NCI-H146 (cell line): ENCODE measurements at places on chromosomes 13 and 19.

- DNase-seq: peak; percentile 100
Observed at GRCh38 chr19:13610039-13610691, 103.9 kb upstream of the CACNA1A start.

- no peak for DNase-seq
Observed at GRCh38 chr13:40494946-40495620, 171.4 kb downstream of the FOXO1 start.

GRCh38 chr19:738509-739128, 12.3 kb upstream of the MISP start:
- no peak for DNase-seq

- no peak for DNase-seq
Observed at GRCh38 chr13:74929436-74929835, 552.5 kb downstream of the TBC1D4 start.

DNA sequence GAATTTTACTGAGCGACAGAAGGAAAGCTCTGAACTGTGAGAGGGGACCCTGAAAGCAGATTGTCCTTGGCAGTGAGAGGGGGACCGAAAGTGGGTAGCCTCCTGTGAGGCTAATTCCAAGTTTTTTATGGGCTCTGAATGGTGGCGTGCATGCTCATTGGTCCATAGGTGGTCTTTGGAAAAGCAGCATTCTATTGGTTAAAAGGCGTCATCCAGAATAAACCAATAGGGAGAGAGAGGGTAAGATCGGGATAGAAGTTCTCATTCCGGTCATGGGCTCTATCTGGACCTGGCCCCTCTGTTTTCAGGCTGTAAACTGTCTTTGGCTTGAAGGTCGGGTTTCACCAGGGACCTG, 539.8 kb upstream of the PCDH9 start:
- peak; percentile 79 for DNase-seq

- no peak for DNase-seq
Observed at GRCh38 chr13:40502236-40502635, 164.2 kb downstream of the FOXO1 start.

DNA sequence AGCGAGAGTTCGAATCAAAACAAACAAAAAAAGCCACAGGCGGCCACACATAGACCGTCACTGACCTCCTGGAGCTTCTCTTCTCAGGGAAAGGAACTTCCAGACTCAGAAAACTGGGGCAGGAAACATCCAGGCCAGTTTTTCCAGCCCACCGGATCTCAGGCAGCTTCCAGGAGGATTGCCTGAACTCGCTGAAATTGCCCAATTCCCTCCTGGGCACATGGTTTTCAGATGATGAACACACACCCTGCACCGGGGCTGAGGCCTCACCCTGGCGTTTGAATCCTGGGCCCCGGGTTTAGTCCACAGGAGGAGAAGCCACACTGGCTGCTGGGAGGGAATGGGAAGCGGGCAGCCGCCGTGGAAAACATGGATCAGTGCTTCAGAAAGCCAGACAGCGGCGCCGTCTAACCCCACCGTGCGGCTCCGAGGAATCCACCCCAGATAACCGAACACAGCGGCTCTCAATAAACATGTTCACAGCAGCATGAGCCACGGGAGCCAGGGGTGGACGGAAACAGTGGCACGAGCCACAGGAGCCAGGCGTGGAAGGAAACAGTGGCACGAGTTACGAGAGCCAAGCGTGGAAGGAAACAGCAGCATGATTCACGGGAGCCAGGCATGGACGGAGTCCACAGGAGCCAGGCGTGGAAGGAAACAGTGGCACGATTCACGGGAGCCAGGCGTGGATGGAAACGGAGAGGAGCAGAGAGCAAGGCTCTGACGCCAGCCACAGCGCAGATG, 18.2 kb upstream of the PTBP1 start:
- DNase-seq: peak; percentile 37

- peak; percentile 48 for DNase-seq
Observed at GRCh38 chr19:45716359-45717130, 14.2 kb downstream of the FBXO46 start.

GRCh38 chr19:8610041-8610935, at the start of gene ADAMTS10:
TSS of gene ADAMTS10 (minus strand) at chr19:8610715. CDS start at chr19:8605710, 5,005 bp downstream.
- no peak for DNase-seq

DNA sequence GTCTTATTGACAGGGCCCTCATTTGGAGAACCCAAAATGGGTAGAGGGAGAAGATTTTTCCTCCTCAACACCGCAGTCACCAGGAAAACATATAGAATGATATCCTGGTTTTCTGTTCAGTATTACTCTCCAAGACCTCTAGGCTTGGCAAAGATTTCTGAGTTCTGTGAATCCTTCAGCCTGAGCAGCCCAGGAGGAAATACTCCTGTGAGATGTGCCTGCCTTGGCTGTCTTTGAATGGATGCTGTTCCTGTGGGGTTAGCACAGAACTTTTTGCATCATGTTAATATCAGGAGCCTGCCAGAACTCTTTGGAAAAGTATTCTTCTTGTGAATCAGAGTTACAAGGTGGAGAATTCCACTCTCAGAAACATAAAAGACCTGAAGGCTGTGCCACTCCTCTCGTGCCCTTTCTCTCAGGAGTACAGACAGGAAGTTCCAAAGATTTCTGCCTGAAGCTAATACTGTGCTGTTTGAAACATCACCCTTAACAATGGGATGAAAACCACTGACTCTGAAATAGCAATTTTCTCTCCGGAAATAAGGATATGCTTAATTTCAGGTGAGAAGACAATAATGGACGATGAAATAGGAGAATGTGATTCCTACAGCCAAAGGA, 520.1 kb upstream of the NBEA start:
- DNase-seq: no peak

DNA sequence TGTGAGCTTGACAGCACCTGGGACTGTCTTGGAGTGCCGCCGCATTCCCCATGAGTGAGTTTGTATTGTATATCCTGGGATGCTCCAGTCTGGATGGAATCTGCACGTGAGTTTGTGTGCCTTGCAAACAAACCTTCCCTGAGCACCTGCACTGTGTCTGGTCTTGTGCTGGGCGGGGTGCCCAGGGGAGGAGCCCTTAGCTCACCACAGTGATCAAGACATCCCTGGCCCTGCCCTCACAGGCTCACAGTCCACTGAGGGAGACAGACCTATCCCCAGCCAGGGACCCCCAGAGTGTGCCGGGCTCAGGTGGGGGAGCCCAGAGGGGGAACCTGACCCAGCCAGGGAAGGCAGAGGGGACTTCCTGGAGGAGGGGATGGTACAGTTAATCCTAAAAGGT, 1.7 kb upstream of the BCAM start:
- DNase-seq: peak; percentile 96

- no peak for DNase-seq
Observed at GRCh38 chr19:55088021-55088451, 12.4 kb downstream of the EPS8L1 start.

- DNase-seq: no peak
Observed at GRCh38 chr13:103952183-103952582, 886.0 kb upstream of the SLC10A2 start.

DNA sequence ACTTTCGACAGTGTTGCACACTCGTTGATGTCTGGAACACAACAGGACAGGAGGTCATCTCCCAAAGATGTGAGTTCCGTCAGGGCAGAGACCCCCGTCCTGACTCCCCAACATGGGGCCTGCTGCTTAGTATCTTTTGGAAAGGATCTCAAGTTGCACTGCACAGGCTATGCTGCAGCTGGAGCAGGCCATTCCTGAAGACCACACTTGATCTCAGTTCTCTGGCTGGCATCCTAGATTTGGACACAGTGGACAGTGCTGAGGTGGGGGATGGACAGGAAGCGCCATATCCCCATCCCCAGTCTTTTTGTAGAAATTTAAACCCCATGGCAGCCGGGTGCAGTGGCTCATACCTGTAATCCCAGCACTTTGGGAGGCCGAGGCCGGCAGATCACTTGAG, 5.9 kb downstream of the ADGRE2 start:
- no peak for DNase-seq

DNA sequence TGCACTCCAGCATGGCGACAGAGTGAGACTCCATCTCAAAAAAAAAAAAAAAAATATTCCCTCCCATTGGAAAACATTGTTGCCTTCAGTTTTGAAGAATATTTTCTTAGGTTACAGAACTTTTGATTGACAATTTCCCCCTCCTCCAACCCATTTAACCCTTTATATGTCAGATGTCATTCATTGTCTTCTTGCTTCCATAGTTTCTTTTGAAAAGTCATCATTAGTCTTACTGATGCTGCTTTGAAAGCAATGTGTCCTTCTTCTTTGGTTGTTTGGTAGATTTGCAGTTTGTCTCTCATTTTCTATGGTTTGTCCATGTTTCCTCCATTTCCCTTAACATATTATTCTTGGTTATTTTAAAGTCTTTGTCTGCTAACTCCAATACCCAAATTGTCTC, 25.4 kb downstream of the ZNF558 start:
- no peak for DNase-seq

DNA sequence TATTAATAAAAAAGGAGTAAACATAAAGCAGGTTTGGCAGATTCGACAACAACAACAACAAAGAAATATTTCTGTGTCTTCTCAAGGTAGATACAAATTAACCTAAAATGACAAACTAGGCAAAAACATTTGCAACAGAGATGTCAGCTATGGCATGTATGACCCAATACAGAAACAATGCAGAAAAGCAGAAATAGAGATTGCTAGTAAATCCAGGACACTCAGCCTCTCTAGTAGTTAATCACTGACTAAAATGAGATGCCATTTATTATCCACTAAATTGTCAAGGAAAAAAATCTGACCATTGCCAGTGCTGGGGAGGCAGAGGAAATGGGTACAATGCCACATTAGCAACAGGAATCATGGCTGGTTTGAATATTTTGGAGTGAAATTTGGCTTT, 250.5 kb downstream of the TEX29 start:
- DNase-seq: no peak

GRCh38 chr13:21747456-21747855, 76.6 kb downstream of the FGF9 start:
- DNase-seq: no peak

DNA sequence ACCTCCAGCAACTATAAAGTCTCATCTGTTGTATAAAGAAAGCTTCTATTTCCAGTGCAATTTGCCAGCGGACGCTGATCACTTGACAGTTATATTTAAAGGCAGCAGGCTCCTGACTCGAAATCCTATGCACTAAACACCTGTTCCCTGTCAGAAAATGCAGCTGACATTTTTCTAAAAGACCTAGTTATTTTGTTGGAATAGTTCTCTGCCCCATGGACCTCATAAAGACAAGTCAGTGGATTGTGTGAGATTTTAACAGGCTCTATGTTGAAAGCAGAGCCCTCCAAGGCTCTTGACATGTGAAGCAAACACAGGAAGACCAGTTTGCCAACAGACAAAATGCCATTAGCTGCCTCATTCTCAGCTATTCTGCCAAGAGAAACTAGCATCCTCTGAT, 304.7 kb upstream of the KLF12 start:
- DNase-seq: no peak

GRCh38 chr19:9885077-9885552, 50.0 kb downstream of the PIN1 start:
- no peak for DNase-seq

DNA sequence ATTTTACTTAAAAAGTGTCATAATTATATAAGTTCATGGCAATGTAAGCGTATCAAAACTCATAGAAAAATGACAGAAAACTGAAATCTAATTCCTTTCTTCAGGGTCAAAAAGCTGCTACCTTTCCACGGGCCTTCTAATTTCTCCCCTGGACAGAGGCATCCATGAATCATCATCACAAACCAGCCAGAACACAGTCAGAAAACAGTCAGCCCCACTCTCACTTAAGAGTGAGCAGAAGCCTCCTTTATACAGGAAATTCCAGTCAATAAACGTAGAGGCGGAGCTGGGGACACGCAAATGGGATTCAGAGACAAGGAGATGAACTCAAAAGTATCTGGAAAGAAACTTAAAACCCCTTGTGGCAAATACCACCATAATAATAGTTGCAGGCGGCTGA, 54.2 kb upstream of the ABCC4 start:
- DNase-seq: no peak

- DNase-seq: no peak
Observed at GRCh38 chr13:97407540-97407939, 26.4 kb upstream of the RAP2A start.

DNA sequence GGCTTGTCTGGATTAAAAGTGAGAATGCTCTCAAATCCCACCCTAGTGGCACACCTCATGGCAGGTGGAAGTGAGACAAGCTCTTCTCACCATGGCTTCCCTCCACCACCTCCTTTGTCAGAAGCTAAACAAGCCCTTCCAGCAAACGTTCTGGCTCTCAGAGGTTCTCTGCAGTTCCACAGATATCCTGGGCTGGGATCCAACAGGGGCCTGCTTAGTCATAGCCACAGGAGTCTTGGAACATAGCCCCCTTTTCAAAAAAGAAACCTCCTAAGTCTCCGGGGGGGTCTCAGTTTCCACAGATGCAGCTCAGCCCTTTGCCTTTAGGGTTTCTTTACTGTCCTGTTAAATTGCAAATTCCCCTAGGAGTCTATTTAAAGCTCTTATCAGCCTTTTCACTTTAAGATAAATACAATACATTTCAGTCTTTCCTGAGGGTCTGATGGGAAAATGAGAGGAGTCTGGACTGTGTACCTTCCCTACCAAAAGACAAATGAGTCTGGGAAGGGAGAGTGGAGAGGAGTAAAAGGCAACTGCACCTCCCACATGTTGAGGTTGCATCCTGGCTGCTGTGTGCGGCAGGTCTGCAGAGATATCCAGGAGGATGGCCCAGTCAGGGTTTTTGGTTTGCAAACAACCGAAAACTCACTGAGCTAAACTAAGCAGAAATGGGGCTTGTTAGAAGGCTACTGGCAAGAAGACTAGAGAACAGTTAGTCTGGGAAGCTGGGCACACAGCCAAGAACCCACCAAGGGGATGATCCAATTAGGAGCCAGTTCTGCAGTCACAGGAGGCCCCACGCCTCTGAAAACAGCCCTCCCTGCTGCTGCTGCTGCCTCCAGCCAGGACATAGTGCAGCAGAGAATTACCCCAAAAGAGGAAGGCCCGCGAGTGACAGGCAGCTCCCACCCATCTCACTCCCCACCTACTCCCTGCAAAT, 41.4 kb upstream of the SERP2 start:
- DNase-seq: peak; percentile 46

DNA sequence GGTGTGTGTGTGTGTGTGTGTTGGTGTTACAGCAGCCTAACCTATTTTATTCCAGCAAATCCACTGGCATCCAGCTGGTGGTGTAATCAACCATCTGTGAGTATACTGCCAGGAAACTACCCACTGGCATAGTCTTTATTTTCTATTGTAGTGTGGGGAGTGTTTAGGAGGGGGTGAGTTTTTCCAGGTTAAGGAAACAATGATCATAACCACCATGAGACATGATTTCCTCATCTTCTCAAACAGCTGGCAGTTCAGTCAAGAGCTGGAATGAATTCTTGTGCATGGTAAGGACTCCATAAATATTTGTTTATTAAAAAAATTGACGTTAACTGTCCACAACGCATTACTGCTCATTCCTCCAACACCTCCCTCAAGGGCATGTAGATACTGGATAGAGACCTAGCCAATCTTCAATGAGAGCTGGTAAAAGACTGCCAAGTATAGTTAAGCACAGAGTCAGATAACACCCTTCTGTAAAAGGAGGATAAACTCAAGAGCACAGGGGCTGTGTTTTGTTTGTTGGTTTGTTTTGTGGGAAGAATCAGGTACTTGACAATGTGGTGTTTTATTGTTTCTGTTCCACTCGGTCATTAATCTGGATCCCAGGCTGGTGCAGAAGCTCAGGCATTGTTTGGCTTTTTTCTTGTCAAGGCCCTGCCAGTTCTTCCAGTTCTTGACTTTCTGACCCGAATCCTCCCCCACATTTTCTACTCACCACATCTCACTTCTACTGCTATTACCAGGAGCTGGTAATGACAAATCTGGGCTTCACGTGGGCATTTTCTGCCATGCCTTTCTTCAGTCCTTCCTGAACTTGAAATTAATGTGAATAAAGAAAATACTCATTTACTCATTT, 31.6 kb upstream of the SLC46A3 start:
- no peak for DNase-seq
